Activated CD4-positive, alpha-beta T cell treated with anti-CD3 and anti-CD28 coated beads for 24 hours (primary cell): ENCODE measurements at places on chromosomes 1 and 21.

DNA sequence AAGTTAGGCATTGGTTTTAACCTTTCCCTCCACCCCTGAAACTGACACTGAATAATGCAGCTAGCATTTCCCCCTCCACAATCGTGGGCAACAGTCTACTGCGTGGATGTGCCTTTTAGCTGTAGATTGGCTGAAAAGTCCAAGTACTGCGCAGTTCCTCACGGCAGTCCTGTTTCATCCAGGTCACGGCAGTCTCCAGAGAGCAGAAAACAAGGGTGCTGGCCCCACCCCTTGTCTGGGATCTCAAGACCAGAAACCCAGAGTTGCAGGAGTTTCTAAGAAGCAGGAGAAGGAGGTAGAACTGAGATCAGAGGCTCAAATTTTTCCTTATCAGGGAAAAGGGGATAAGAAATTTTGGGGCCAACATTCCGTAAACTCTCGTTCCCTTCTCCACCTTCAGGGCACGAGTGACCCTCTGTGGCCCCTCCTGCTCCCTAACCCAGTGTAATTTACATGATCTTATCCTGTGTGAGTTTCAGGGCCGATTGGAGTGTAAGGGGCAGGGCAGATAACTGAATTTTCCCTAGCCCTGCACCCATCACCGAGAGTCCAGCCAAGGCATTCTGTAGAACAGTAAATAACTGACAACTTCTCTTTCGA is 25.9 kb upstream of the PLA2G2C start:
- no peak for DNase-seq

DNA sequence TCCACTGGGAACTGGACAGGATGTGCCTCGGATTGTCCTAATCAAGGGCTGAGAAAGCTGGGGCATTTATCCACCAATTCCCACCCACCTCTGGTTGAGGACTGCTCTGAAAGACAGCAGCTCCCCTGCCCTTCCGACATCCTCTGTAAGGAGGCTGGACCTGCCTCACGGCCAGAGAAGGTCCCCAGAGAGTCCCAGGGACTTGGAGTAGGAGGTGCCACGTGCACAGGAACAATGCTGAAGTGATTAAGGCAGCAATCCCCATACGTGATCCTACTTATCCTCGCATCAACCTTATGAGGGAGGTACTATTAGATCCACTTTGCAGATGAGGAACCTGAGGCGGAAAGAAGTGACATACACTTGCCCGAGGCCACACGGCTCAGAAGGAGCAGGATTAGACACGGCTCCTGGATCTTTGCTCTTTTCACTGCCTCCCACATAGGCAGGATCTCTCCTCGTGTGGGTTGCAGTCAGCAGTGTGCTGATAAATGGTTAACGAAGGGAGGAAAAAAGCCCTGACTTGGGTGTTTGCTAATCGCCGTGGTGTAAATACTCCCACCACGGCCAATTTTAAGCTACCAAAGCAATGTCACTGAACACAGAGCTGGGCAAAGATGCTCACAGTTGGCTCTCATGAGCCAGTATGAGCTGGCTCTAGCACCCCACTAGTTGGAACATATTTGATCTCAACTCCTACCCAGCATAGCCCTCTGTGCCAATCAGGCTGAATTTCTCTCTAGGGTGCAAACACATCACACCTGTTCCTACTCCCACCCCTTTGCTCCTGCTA is 18.6 kb upstream of the LDLRAP1 start:
- DNase-seq, result no peak

- no peak for DNase-seq
Observed at GRCh38 chr21:46604975-46605766, at the start of gene S100B. TSS of gene S100B (minus strand) at chr21:46605082. CDS start at chr21:46602415, 2,667 bp downstream.

- DNase-seq, result no peak
Observed at GRCh38 chr1:236181059-236181458, 38.7 kb downstream of the GPR137B start.

- DNase-seq, result no peak
Observed at GRCh38 chr1:114289306-114289705, 135.6 kb upstream of the SYT6 start.
